Left cardiac atrium (tissue), 4 donors: ENCODE measurements at places on chromosomes 3 and 15.

- DNase-seq, result no peak
Measured at GRCh38 chr15:27077790-27078189, 106.8 kb downstream of the GABRG3 start.

GRCh38 chr3:69439643-69440270 is 53.9 kb upstream of the FRMD4B start:
- DNase-seq, result no peak

GRCh38 chr15:65957451-65957850 is 88.2 kb downstream of the RAB11A start:
- DNase-seq, result no peak

DNA sequence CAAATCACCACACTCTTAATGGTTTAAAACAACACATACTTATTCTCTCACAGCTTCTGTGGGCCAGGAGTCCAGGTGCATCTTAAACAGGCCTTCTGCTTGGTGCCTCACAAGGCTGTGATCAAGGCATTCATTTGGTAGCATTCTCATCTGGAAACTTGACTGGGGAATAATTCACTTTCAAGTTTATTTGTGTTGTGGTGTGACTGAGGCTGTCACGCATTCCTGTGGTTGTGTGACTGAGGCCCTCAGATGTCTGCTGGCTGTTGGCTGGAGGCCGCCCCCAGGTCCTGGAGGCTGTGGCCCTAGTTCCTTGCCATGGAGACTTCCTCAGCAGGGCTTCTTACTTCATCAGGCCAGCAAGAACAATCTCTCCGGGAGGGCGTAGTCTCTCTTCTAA is 16.9 kb upstream of the FAM3D start:
- DNase-seq, result no peak

- no peak for DNase-seq
Measured at GRCh38 chr3:101148001-101148400, 154.8 kb upstream of the ABI3BP start.
